Posterior vena cava (tissue), 2 donors: ENCODE measurements at places on chromosomes 16 and 17. TPM values are rescaled to one million over a fixed set of nuclear protein-coding genes. Genes with fewer than 3 reads are reported as not detected.

AOC2 gene
- total RNA-seq: 0.88 TPM

DNA sequence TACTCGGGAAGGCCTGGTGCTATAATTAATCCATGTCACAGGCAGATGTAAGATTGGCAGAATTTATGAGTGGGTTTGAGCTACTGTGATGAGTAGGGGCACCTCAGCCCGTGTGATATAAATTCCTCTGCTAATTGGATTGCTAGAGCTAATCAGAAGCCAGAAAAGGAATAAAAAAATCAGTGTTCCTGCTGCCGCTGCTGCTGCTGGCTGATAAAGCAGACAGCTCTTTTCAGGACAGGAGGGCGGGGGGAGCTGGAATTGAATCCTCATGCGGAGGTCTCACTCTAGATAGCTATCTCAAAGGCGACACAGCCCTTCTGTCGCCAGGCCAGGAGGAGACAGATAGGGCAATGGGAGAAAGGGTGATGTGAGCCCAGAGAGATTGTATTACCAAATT is 182.7 kb upstream of the ZFHX3 start:
- no peak for DNase-seq

DNA sequence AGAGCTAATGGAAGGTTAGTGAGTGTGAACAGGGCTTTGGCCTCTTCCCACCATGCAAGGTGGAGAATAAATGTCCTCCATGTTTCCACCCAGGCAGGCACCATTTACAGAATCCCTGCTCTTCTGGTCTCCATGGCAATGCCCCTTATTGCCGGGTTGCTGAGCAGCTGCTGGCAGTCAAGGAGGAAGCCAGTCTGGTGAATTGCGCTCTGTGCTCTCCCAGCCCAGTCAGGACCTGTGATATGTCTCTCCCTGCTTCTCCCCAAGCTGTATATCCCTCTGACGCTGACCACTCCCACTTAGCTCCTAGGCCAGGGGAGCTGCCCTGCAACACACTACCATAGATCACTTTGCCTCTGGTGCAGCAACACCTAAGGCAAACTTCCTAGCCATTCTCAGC is 402.1 kb upstream of the ERCC4 start:
- no peak for DNase-seq

GRCh38 chr17:65888649-65889048 is 303.3 kb downstream of the CEP112 start:
- DNase-seq: no peak

KIF18B gene
- total RNA-seq: 0.65 TPM

SMPD3 gene
- total RNA-seq: 0.19 TPM

DNA sequence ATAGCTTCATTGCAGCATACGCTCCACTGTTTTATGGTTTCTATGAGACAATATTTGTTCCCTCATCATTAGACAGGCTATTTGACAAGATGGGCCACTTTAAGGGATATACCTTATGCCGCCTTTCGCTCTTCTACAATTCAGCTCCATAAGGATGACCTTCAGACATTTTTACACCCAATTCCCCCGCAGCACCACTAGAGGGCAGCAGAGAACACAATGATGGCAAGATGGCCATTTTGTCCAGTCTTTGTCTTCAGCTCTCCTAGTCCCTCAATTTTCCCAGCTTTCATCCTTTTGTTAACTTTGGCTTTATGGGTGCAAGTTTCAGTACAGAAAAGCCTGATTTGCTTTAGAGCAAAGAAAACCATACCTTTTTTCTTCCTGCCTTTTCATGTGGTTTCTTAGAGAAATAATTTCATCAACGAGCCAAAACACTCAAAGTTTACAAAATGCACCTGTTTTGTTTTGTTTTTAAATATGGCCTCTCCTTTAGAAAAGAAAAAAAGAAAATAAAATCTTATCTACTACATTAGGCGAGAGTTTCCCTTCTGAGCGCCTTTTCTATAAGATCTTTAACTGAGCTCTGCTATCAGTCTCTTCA is 355.3 kb downstream of the TOX3 start:
- DNase-seq: no peak

DNA sequence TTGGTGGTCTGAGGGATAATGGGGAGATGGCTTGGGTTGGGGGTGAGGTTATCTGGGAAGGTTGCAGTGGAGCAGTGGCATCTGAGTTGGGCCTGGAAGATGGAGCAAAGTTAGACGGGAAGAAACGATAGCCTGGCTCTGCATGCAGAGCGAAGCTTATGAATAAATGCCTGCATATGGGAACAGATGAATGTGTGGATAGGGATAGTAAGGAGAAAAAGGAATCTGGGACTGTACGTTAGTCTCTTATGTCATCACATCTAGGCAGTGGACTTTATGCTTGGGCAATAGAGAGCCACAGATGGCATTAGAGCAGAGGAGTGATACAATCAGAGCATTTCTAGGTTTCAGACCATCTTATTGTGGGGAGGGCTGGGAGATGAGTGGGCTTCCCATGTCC is 33.0 kb downstream of the CPNE2 start:
- no peak for DNase-seq

CNOT1 gene
- 102 TPM for total RNA-seq

DNAI2 gene
- total RNA-seq: not detected

GRCh38 chr16:69328854-69329316 is 1.5 kb downstream of the PDF start:
- peak; percentile 55 for DNase-seq

GRCh38 chr17:78719630-78720298 is 62.3 kb downstream of the CYTH1 start:
- no peak for DNase-seq

- no peak for DNase-seq
These were observed 78.4 kb downstream of the TRIM37 start for GRCh38 chr17:59028328-59028727.

CA4 gene
- 7.0 TPM for total RNA-seq

MEIOC gene
- not detected for total RNA-seq

GRCh38 chr17:49455272-49455861 is 39.7 kb upstream of the NGFR start:
- no peak for DNase-seq

DNA sequence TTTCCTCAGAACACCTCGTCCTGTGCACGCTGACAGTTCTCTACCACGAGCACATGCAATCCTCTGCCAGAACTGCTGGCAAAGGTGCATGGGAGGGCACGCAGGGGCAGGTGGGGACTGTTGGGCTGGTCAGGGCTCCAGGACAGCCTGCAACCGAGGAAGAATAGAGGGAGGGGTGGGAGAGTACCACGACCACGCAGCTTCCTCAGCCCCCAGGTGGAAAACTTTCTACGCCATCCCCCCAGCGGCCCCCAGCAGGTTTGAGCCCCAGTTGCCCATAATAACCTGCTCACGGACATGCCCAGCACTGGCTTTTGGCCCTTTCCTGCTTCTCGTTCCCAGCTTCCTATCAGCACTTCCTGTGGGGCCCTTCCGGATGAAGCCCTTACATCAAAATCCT is 199.3 kb downstream of the C16orf95 start:
- DNase-seq: no peak

DNA sequence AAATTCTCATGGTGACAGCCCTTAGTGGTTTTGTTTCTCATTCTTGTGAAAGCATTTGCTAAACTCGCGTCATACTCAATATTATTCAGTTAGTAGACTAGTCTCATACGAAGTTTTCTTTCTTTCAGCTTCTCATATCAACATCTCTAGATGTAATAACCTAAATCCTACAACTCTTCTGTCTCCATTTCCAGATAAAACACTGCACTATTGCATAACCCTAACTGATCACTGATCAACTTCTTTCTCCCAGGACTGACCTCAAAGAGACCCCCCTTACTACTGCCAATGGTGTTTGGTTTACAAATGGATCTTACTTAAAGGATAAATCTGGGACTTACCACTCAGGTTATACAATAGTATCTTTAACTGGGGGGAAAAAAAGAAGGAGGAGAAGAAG is 36.3 kb upstream of the TEKT1 start:
- no peak for DNase-seq

DNA sequence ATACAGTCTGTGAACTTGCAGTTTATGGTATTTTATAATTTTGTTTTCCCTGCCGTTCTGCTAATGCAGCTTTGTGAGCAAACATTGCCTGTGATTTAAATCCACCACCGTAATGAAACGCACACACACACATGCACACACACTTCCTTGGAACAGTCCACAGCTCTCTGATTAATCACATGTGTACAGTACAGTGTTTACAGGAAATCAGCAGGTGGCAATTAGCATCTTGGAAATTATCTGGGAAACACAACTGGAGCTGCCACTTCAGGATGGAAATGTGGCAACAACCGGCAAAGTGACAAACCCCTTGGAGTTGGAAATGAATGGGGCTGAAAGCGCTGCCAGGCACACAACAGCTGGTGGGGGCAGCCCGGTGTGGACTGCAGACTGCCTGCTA is 12.9 kb upstream of the ZKSCAN2 start:
- no peak for DNase-seq

DNA sequence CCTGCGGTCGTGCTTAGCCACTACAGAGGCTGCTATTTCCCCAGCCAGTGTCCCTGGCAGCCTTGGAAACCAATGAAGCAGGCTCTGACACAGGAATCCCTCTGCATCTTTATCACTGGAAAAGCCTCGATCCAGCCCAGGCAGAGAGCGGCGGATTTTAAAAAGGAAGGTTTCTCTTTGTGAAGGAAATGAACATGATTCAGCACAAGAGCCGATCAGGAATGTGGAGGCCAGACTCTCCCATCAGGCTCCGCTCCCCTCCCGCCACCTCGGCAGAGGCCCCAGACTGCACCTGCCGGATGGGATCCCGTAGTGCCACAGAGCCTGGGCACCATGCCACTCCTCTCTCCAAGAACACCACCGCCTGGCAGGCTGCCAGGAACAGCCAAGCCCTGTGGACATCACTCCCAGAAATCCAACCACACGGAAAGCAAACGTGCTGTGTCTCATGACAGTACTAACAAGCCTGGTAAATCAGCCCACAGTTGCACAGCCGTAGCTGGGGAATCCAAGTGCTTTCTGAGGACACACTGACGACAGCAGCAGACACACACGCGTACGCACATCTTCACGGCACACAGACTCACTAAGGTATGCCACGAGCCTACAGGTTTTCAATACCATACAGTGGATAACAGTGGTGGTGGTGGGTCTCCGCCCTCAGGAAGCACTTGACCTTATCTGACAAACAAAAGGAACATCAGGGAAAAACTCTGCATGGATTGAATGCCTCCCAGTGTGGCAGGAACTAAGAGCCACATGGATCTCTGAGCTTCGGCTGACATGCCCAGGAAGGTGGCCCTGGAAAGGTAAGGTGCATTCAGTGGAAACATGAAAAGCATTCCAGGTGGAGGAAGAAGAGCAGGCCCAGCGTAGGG is 5.4 kb downstream of the LRRC75A start:
- peak; percentile 89 for DNase-seq

DNA sequence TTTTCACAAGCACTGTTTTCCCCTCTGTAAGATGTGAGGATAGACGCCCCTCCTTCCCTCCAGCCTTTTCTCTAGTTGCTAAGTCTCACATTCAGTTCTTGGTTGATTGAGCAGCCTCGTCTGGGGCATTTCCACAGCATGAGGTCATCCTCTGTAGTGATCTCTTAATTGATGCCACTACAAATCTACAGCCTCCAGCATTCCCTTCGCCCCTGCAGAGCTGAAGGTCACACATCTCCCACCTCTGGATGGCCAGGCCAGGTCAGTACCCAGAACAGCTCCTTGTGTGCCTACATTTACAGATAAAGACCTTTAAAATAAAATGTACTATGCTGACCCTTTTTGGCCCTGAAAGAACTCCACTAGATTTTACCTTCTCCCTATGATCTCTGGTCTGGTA is 32.5 kb upstream of the CDH11 start:
- no peak for DNase-seq

CDR2L gene
- total RNA-seq: 17.4 TPM

CHST5 gene
- total RNA-seq: not detected

DNA sequence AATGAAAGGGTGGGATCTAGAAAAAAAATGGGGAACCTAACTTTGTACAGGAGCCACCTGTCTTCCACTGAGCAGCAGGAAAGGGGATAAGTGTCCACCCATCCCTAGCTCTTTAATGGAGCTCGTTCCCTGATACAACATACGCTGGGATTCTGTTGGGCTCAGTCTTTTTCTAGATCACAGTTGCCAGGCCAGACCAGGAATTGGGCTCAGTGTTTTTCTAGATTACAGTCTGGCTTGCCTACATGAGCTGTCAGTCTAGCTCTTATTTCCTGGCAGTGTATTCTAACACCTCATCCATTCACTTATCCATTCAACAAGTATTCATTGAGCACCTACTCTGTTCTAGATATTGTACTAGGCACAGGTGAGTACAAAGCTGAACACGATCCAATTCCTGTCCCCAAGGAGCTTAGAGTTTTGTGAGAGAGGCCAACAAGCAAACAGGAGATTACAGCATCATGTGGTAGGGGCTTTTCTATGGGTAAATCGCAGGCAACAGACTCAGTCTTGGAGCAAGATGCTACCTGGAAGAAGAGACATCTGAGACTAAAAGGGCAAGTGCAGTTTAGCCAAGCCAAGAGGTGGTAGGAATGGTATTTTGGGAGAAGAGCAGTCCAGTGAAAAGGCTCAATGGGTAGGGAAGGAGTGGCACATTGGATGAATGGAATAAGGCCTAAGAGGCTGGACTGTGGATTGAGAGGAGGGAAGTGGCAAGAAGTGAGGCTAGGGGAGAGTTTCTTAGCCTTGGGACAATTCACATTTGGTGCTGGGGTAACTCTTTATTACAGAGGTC is 138.0 kb upstream of the HS3ST2 start:
- no peak for DNase-seq

- DNase-seq: peak; percentile 91
These were observed 742 bp upstream of the FBXO31 start for GRCh38 chr16:87384162-87384874.

GRCh38 chr16:83554096-83554495 is 253.7 kb upstream of the HSBP1 start:
- no peak for DNase-seq

ACSM2A gene
- total RNA-seq: not detected

DNA sequence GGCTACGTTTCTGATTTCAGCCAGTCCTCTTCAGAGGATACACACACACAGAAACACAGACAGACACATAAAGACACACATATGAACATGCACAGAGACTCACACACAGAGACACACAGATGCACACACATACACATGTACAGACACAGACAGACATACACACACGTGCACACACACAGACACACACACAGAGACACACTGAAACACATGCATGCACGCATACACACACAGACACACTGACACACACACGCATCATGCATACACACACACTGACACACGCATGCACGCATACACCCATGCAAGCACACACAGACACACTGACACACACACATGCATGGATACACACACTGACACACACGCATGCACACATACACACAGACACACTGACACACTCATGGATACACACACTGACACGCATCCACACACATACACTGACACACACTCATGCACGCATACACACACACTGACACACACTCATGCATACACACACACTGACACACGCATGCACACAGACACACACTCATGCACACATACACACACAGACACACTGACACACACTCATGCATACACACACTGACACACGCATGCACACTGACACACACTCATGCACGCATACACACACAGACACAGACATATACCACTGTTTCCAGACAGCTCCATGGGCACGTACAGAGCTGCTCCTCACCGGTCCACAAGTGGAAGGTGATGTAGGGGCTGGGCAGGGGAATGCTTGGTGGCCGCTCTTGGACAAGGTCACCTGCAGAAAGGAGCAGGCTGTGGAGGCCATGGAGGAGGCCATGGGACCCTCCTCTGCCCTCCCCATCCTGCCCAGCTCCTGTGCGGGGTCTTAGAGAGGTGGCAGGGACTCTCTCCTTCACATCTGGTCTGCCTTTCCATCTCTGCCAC is 30.1 kb upstream of the MFSD6L start:
- no peak for DNase-seq

GRCh38 chr17:78329263-78330059 is 30.4 kb downstream of the SOCS3 start:
- no peak for DNase-seq

FAAP100 gene
- 18.9 TPM for total RNA-seq

GPT2 gene
- total RNA-seq: 3.3 TPM

GRCh38 chr17:76417499-76418143 is 33.2 kb downstream of the SPHK1 start:
- peak; percentile 38 for DNase-seq
